ENCODE measurements at places on chromosomes 4 and X. TPM values are rescaled to one million over a fixed set of nuclear protein-coding genes. Genes with fewer than 3 reads are reported as not detected.

DMRTC1B gene
- total RNA-seq: not detected

SYTL5 gene
- not detected for total RNA-seq

ATP8A1 gene
- 27.6 TPM for total RNA-seq

CXCL8 gene
- not detected for total RNA-seq

FAM47E gene
- total RNA-seq: not detected

DDX53 gene
- not detected for total RNA-seq

NKX1-1 gene
- total RNA-seq: not detected
